Stimulated activated CD8-positive, alpha-beta memory T cell treated with anti-CD3 and anti-CD28 coated beads, Interleukin-2, amount 100 ng/mL, for 1 hour (primary cell): ENCODE measurements at places on chromosomes 5 and 9.
A peak's percentile ranks its signal among the peaks of the same experiment; 100 is the strongest.

GRCh38 chr5:57466544-57466943 is 16.1 kb downstream of the ACTBL2 start:
- DNase-seq = no peak

DNA sequence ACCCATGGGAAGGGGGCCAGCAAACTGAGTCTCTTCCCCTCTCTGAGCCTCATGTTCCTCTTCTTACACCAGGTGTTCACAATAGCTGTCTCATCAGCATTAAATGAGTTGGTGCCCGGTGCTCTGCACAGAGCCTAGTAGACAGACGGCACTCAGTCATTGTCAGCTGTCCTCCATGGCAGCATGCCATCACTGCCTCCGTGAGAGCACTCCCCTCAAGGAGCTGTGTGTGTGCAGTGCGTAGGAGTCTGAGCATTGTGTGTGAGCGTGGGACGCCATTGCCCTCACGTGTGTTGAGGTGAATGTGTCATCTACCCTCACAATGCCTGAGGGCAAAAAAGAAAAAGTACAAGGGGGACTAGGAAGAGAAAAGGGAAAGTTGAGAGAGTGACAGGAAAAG is 536.5 kb downstream of the CDK5RAP2 start:
- DNase-seq = no peak

- DNase-seq = no peak
Observed at GRCh38 chr9:13269589-13270452, 9.7 kb downstream of the MPDZ start.

- no peak for DNase-seq
Observed at GRCh38 chr5:28216939-28217360, 1178.6 kb upstream of the CDH9 start.

- DNase-seq = no peak
Observed at GRCh38 chr5:5795074-5795771, 372.7 kb downstream of the ICE1 start.

DNA sequence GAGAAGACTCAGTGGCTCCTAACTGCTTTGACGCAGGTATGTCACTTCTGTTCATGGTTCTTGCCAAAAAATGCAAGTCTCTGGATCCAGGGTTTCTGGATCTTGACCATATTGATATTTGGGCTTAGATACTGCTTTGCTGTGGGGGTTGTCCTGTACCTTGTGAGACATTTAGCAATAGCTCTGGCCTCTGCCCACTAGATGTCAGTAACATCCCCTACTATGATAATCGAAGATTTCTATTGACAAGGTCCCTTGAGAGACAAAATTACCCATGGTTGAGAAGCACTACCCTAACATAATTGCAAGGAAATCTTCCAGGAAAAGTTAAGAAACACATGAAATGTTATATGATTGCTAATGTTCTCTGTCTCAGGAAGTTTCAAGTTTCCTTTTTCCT is 285.4 kb downstream of the TMEM232 start:
- no peak for DNase-seq

DNA sequence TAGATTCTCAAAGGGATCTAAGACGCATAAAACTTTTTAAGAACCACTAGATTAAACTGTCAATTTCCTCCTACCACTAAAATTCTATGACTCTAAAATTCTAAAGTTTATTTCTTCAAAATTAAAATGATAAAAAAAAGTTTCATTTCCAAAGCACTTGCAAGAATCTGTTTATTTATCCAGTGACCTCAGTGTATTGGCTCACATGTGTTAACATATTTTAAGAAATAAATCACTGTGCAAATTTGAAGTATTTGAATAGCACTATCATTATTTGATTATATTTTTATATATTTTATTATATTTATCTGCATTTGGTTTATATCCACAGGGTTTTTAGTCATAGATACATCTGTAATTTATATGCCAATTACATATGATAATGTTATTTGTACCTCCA is 62.2 kb upstream of the SLC12A2 start:
- DNase-seq = no peak

GRCh38 chr5:69167493-69167855 is 524 bp downstream of the CCNB1 start:
- no peak for DNase-seq

- no peak for DNase-seq
Observed at GRCh38 chr5:152811988-152812387, 406.9 kb upstream of the NMUR2 start.

DNA sequence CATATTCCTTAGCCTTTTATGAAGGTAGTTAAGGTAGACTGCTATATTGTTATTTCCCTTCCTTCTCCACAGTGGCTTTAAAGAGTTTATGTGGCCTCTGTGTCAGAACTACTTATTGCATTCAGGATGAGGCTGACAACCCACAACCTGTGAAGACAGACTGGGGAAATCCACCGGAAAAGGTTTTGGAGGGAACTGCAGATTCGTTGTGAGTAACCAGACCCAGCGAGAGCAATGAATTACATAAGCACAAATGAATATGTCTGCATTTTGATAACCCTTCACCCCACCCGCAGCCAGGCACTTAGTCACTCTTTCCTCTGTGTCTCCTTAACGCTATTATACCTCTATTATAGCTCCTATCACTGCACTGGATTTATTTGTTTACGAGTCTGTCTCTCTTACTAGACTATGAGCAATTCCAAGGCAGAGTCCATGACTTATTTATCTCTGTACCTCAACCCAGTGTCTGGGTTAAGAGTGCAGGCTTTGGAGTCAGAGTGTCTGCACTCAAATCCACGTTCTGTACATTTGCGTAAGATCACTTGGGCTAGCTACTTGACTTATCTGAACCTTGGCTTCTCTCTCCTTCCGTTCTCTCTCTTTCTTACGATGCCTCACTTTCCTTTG is 19.2 kb downstream of the KCTD16 start:
- peak; percentile 44 for DNase-seq

GRCh38 chr9:79170643-79171042 is 401.1 kb upstream of the TLE4 start:
- no peak for DNase-seq

- no peak for DNase-seq
Observed at GRCh38 chr5:67012171-67012570, 184.4 kb downstream of the CD180 start.

DNA sequence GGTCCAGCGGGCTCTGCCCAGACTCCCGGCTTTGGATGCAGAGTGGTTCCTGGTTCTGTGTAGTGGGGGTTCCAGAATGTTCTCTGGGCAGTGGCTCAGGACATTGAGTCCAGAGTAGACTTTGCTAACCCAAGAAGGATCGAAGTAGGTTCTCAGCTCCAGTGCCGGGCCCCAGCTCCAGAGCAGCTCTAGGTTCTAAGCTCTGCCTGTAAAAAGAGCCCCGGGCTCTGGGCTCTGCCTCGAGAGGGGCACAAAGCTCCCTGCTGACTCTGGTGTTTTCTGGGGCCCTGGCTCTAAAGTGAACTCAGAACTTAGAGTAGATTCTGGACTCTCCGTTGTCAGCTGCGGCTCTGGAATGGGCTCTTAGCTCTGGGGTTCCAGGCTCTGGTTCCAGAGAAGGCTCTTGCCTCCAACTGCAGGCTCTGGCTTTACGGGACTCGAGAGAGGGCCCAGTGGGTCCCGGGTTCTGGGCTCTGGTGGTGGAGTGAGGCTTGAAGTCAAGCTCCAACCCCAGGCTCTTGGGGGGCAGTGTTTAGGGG is 414 bp downstream of the WDR38 start:
- DNase-seq = no peak

GRCh38 chr5:112560371-112560770 is 141.3 kb upstream of the EPB41L4A start:
- no peak for DNase-seq

- DNase-seq = no peak
Observed at GRCh38 chr5:663436-664342, 29.5 kb downstream of the TPPP start.

GRCh38 chr9:37061768-37062167 is 27.7 kb upstream of the PAX5 start:
- no peak for DNase-seq
